ENCODE measurements at places on chromosomes 3 and 15. TPM values are rescaled to one million over a fixed set of nuclear protein-coding genes. Genes with fewer than 3 reads are reported as not detected.

Gene SLC51A
- polyA plus RNA-seq: 0.73 TPM

GRCh38 chr3:56702490-56703315 lies 19.6 kb upstream of the TASOR start:
- H3K27me3 ChIP-seq: no peaks in the 10 kb centered on the region
- H3K4me3 ChIP-seq: no peak overlapping the region
- peak; percentile 83 for DNase-seq
- H3K36me3 ChIP-seq: no peaks in the 10 kb centered on the region

Gene HSPBAP1
- 15.9 TPM for polyA plus RNA-seq

DNA sequence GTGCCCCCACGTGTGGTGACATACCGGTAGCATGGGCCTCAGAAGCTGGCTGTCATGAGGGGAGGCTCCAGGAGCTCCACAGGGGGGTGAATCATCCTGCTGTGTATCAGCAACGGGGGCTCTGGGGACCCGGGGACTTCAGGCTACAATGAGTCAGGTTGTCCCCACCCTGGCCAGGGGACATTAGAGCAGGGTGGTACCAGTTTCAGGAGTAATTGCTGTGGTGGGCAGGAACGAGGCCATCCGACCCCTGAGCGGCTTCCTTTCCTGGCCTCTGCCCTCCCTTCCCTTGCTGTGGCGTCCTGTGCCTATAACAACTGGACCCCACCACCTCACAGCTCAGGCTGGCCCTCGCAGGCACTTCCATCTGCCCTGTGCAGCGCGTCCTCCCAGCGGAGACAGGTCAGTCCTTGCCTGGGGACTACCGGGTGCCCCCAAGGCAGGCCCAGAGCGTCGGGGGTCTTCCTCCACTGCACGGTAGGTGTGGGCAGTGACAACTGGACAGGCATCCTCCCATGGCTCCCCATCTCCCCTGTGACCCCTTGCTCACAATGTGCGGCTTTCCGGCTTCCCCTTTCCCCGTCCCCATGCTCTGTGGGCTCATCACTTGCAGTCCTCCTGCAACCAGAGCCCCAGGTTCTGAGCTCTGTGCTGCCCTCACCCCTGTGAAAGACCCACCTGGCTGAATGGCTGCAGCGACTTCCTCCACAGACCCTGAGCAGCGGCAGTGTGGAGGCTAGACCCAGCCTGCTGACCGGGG lies 57.0 kb downstream of the KLF15 start:
- H3K4me1 ChIP-seq: no peaks in the 10 kb centered on the region
- no peak for DNase-seq
- no peak overlapping the region for H3K4me3 ChIP-seq
- H3K36me3 ChIP-seq: no peaks in the 10 kb centered on the region

DNA sequence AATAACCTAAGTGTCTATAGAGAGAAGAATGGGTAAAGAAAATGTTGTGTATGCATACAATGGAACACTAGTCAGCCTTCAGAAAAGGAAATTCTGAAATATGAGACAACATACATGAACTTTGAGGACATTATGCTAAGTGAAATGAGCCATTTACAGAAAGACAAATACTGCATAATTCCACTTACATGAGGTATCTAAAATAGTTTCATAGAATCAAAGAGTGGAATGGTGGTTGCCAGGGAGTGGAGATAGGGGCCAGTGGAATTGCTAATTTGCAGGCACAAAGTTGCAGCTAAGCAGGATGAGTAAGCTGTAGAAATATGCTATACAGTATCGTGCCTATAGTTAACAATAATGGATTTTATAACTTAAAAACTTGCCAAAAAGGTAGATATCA lies 779.6 kb upstream of the ARPP21 start:
- H3K4me1 ChIP-seq: no peaks in the 10 kb centered on the region
- H3K27ac ChIP-seq: no peak overlapping the region
- no peaks in the 10 kb centered on the region for H3K36me3 ChIP-seq
- no peak for DNase-seq

Gene SPPL2A
- polyA plus RNA-seq: 129 TPM

Gene ARHGEF26
- polyA plus RNA-seq: 22.1 TPM

Gene MOBP
- polyA plus RNA-seq: 0.10 TPM

DNA sequence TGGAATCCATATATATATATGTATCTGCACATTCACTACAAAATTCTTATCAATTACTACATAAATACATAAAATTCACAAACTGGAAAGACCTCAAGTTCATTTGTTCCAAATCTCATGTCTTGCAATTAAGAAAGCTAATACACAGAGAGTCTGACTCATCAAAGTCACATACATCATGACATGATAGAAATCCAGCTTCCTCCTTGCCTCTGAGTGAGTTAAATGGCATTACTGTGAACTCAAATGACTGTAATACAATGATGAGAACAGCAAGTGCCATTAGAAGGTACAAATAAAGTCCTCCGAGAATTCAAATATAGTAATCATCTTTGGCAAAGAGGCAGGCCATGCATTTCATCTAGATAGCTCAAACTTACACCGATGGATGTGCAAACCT lies 55.1 kb upstream of the AGTR1 start:
- no peak overlapping the region for H3K27ac ChIP-seq
- no peak for DNase-seq
- no peaks in the 10 kb centered on the region for H3K36me3 ChIP-seq
- H3K4me3 ChIP-seq: no peak overlapping the region

DNA sequence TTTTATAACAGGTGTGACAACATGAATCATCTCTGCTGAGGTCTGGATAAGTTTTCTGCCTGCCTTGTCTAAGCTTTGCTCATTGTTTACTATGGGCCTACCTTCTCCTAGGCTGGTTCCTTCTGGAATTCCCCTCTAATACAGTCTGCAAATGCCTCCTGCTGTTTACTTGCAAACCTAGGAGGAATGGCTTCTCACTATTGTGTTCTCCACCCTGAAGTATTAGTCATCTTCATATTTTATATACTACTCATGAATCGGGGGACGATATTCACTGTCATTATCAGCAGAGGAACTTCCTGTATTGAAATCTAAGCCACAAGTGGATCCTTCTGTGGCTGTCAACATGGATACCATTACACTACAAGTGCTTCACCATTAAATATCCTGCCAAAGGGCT lies 154.8 kb downstream of the PLCL2 start:
- no peak overlapping the region for H3K27ac ChIP-seq
- H3K36me3 ChIP-seq: no peaks in the 10 kb centered on the region
- DNase-seq: no peak
- H3K4me3 ChIP-seq: no peak overlapping the region
- peaks cover 6% of the 10 kb centered on the region for H3K4me1 ChIP-seq

Gene RFTN1
- polyA plus RNA-seq: 55.9 TPM

- H3K27ac ChIP-seq: no peak overlapping the region
- peaks cover 4% of the 10 kb centered on the region for H3K27me3 ChIP-seq
- H3K4me1 ChIP-seq: no peaks in the 10 kb centered on the region
- no peak for DNase-seq
These were observed 256.7 kb upstream of the TLE3 start for GRCh38 chr15:70354346-70354905.

DNA sequence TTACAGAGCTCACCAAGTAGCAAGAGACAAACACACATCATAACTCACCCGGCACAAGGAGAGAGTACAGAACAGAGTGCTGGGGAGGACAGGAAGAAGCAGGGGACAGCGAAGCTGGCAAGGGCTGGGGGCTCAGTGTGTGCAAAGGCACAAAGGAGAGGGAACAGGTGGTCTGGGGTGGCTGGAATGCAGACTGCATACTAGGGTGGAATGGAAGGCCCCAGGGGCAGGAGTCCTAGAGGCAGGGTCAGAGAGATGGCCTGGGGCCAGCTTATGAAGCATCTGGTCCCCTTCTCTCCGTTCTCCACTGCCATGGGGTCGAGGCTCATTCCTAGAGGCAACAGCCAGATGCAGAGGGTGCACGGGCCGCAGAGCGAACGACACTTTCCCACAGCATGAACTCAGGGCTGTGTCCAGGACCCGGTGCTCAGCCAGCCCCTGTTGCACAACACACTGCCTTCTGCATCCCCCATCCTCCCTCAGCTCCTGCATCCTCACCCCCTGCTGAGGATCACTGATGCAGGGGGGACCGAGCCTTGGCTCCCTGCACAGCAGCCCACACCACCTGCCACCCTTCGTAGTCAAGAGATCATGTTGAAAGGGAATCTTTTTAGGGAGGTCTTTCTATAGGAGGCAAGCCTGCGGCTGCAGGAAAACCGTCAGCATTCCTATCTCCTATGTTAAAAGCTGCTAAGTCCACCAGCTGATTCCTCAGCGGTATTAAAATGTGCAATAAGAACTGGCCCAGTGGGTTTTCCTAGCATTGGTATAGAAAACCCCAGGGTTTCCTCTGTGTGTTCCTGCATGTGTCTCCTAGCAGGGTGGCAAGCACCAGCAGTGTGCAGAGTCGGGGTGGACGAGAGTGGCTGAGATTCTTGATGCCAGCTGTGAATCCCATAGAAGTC lies 293.5 kb downstream of the UACA start:
- no peak for DNase-seq
- no peak overlapping the region for H3K4me3 ChIP-seq
- H3K27ac ChIP-seq: no peak overlapping the region
- no peaks in the 10 kb centered on the region for H3K36me3 ChIP-seq

GRCh38 chr3:191020730-191021396 lies 158.4 kb upstream of the GMNC start:
- H3K4me3 ChIP-seq: no peak overlapping the region
- no peaks in the 10 kb centered on the region for H3K27me3 ChIP-seq
- peak; percentile 2 for DNase-seq
- no peak overlapping the region for H3K27ac ChIP-seq

Gene FGF12
- polyA plus RNA-seq: 0.93 TPM
